ENCODE measurements at places on chromosomes 3 and 15.

DNA sequence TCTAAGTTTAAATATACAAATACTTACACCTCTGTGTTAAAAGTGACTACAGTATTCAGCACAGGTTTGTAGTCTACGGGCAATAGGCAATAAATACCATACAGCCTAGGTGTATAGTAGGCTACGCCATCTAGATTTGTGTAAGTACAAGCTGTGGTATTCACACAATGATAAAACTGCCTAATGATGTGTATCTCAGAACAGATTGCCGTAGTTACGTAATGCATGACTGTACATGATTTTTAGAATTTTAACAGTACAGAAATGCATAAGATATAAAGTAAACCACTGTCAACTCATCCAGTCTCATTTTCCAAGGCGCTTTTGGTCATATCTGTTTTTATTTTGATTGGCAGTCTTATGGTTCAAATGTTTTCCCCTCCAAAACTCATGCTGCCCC, 365.7 kb downstream of the CTNNB1 start:
- no peak for DNase-seq

DNA sequence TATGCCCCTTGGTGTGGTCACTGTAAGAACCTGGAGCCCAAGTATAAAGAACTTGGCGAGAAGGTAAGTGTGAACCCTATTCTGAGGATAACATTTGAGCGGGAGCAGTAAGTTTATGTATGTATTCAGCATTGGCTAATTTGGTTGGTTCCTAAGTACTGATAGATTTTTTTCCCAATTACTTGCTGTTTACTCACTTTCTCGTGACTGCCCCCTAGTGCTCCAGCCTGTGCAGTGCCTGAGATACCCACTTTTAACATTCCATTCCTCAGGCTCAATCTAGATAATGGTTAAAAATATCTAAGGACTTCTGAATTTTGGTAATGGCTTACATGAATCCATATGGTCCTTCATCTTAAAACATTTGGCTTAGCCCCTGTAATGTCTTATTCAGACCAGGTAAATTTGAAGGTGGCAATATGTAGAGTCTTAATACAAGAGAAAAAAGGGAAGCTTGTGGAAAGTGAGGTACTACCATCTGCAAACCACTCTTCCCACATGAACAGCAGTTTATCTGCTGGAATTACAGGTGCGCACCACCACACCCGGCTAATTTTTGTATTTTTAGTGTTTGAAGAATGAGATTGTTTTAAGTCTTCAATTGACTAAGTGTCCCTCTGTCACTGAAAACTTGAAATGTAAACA, 7.1 kb downstream of the ELL3 start:
- peak; percentile 76 for DNase-seq

GRCh38 chr15:20348291-20348899, 193.2 kb downstream of the GOLGA6L6 start:
- no peak for DNase-seq

GRCh38 chr3:146709969-146710368, 104.8 kb upstream of the PLSCR5 start:
- no peak for DNase-seq

DNA sequence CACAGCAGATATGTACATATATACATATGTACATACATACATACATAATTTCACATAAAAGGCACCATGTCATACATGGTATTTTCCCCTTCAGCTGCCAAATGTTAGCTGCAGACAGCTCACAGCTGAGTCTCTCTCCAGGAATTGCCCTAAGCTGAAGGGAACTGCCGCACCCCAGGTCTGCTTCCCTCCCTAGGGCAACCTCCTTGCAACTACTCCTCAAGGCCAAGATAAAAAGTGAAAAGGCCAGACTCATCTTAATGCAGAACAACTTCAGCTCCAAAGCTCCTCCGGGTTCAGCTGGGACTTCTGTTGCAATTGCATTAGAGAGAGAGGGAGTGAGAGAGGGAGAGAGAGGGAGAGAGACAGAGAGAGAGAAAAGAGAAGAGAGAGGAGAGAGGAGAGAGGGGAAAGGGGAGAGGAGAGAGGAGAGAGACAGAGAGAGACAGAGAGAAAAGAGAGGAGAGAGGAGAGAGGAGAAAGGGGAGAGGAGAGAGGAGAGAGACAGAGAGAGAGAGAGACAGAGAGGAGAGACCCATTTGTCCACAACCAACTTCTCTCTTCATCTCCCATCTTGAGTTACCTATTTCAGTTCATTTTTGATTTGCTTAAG, 143.4 kb upstream of the HES1 start:
- no peak for DNase-seq

DNA sequence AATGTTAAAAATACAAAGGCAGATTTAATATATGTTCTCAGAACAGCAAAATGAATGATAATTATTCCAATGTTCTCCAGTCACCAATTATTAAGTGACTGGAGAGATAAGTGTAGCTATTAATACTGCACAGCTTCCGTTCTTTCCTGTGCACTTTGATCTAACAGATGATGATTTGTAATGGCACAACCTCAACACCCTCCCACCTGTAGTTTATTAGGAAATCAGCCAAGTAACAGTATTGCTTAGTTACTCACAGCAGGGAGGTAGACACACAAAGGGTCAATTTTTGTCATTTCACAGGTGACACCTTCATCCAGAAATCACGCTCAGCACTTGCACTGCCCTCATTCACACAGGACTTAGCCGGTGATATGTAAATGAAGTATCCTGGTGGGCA, 688.1 kb downstream of the EPHA3 start:
- DNase-seq: no peak

DNA sequence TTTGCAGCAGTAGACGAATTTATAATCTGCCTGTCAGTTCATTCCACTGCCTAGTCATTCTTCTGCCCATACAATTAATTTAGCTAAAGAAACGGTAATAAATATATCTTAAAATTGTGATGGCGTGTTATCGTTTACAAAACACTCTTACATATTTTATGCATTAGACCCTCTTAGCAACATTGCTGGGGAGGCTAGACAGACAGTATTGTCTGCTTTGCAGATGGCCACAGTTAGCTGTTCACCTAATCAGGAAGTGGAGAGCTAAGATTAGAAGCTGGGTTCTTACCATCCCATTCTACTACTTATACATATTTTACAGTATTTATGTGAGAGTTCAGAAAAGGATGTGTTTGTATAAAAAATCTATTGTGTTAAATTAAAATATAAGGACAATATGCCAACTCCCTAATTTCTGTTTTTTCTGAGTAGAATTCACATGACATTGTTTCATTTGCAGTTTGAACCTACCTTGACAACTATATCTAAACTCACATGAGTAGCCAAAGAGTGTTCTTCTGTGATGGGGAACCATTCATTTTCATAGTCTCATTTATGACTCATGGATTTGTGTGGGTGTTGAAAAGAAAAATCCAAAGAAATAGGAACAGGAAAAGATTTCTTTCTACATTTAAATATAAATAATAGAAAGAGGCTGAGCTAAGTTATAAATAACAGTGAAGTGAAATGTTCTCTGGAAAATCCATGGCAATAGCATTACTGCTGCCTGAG, 41.7 kb upstream of the C3orf80 start:
- no peak for DNase-seq

DNA sequence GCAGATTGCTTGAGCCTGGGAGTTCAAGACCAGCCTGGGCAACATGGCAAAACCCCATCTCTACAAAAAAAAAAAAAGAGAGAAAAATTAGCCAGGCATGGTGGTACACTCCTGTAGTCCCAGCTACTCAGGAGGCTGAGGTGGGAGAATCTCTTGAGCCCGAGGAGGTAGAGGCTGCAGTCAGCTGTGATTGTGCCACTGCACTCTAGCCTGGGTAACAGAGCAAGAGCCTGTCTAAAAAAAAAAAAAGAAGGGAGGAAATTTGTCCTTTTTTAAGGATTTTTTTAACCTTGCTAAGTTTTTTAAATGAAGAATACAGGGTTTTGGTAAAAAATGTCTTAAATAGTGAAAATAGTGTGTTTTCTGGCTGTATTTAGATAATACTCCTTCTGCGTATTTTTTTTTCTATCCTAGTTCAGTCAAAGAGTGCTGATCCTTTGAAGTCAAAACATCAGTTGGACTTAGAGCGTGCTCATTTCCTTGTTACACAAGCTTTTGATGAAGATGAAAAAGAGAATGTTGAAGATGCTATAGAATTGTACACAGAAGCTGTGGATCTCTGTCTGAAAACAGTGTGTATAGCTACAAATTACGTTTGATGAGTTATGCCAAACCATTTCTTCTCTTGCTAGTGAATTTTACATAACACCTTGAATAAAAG, 11.1 kb downstream of the CAPN7 start:
- no peak for DNase-seq

DNA sequence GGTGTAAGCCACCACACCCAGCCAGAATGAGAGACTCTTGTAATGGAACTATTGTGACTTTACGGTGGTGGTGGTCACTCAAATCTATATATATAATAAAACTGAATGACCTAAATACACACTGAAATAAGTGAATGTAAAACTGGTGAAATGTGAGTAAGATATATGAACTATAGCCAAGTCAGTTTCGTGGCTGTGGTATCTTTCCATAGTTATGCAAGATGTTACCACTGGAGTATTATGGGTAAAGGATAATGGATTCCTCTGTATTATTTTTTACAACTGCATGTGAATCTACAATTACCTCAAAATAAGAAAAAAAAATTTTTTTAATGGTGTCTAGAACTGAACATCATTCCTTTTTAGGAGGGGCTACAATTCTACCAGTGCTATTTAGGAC, 21.9 kb downstream of the PIK3CB start:
- DNase-seq: no peak

- peak; percentile 10 for DNase-seq
Measured at GRCh38 chr3:13045904-13046568, 27.2 kb downstream of the IQSEC1 start.

- no peak for DNase-seq
Measured at GRCh38 chr3:119913021-119913420, 131.1 kb downstream of the NR1I2 start.

- no peak for DNase-seq
Measured at GRCh38 chr3:184761075-184761841, 49.4 kb upstream of the MAGEF1 start.

GRCh38 chr3:157914882-157915281, 191.3 kb downstream of the SHOX2 start:
- no peak for DNase-seq

GRCh38 chr3:111691293-111691909, 96.3 kb upstream of the ZBED2 start:
- DNase-seq: no peak

DNA sequence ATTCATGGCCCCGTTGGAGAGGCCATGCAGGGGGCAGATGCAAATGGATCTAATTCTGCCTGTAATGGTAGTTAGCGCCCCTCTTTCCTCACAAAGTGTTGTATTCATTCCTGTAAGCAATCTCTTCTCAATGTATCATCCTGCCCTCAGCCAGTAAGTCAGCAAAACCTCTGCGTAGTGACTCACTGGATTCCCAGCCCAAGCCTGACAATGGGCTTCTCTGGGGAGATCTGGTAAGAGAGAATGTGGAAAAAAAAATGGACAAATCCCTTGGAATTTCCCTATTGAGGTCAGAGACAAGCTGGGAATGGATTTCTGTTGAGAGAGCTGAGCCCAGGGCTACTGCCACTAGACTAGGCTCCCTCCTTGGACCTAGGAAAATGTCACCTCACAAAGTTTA, 25.4 kb downstream of the ADPGK start:
- no peak for DNase-seq

DNA sequence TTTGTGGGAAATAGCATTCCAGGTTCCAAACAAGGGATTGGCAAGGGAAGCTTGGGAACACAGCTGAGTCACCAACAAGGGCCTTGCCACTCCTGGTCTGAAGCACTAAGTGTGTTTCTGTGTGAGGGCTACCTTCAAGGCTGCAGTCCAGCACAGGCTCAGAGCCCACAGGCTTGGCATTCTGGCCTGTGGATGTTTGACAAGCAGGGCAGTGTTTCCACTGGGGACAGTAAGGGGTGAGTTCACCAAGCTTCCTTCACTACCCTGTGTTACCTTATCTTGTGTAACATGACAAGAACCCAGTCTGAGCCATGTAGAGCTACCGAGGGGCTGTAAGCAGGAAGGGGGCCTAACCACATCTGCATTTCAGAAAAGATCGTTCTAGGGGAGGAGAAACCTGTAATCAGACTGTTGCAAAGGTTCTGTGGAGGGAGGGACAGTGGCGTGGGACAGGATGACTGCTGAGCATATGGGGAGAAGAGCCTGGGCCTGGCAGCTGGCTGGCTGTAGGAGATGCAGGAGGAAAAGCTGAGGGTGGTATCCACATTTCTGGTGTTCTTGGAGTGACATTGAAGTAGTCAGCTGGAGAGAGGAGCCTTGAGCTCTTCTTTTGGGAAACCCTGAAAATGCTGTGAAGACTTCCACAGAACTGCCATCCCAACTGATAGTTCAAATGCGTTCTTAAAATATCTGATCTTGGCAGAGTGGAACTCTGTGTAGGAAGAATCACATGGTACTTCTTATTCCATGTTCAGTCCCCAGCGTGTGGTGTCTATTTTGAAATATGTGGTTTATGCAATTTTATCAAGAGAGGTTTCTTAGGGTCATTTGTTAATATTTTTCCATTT, 61.3 kb downstream of the CTDSPL start:
- no peak for DNase-seq

GRCh38 chr15:47506329-47507100, 210.8 kb upstream of the SEMA6D start:
- no peak for DNase-seq

- no peak for DNase-seq
Measured at GRCh38 chr3:62370858-62371719, 2.3 kb downstream of the FEZF2 start.

- no peak for DNase-seq
Measured at GRCh38 chr3:88936831-88937230, 170.6 kb upstream of the EPHA3 start.
